ENCODE measurements at places on chromosomes 5 and 9.
A peak's percentile ranks its signal among the peaks of the same experiment; 100 is the strongest.

- DNase-seq: no peak
Measured at GRCh38 chr5:127961763-127962145, 121.8 kb upstream of the SLC12A2 start.

GRCh38 chr9:81771571-81771970 is 82.2 kb upstream of the TLE1 start:
- DNase-seq: no peak

DNA sequence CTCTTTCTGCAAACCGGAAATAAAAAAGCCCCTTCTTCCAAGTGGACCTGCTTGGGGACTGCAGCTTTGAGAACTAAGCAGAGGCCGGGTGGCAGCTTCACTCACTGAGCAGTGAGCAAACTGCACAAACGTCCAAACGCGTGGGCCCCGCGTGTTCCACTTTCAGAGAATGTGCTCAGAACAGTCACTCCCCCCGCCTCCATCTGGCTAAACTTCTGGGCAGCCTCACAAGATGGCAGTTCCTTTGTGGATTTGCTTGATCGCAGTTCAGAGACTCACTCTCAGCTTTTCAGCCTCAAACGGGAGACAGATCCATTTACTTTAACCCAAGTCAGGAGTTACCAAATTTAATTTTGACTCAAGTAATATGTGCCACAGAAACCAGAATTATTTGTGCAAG is 216.6 kb downstream of the TLE1 start:
- DNase-seq: no peak

DNA sequence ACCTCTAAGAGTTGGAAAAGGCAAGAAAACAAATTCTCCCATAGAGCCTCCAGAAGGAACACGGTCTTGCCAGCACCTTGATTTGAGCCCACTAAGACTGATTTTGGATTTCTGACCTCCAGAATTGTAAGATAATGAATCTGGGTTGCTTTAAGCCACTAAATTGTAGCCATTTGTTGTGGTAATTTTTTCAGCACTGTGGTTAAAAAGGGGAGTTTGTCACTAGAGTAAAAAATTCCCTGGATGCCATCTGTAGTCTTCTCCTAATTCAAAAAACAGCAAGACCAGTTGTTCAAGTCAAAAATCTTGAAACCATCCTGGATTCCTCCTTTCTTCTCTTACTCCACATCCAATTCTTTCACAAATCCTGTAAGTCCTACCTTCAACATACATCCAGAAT is 39.6 kb downstream of the NRG2 start:
- DNase-seq: no peak

DNA sequence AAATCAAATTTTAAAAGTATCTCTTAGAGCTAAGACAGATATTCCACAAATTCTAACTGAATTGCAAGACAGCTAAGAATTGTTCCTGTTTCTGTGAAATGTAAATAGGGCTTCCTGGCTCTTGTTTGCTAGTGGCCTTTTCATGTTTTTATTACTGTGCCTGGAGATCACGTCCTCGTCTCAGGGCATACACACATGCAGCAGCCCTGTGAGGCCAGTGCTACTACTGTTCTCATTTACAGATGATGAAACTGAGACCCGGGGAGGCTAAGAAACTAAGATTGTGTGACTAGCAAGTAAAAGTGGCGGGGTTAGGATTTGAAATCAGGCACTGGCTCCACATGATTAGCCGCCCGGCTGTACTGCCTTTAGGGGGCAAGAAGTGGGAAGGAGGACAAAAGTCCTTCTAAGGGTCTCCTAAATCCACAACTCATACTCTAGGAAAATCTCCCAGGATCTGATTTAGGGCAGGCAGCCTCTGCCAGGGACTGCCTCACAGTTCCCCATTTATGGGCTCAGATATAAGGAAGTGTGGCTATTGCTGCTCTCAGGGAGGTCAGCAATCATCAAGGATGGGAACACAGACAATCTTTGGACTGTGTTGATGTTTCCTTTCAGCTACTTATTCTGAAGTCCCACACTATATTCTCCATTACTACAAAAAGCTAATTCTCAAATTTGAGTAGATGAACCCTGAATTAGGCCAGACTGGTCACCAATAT is 7.9 kb downstream of the PRUNE2 start:
- DNase-seq: no peak

- no peak for DNase-seq
Measured at GRCh38 chr9:137263506-137263905, 8.4 kb downstream of the NELFB start.

- no peak for DNase-seq
Measured at GRCh38 chr9:87620731-87621322, 105.1 kb upstream of the CTSL start.

DNA sequence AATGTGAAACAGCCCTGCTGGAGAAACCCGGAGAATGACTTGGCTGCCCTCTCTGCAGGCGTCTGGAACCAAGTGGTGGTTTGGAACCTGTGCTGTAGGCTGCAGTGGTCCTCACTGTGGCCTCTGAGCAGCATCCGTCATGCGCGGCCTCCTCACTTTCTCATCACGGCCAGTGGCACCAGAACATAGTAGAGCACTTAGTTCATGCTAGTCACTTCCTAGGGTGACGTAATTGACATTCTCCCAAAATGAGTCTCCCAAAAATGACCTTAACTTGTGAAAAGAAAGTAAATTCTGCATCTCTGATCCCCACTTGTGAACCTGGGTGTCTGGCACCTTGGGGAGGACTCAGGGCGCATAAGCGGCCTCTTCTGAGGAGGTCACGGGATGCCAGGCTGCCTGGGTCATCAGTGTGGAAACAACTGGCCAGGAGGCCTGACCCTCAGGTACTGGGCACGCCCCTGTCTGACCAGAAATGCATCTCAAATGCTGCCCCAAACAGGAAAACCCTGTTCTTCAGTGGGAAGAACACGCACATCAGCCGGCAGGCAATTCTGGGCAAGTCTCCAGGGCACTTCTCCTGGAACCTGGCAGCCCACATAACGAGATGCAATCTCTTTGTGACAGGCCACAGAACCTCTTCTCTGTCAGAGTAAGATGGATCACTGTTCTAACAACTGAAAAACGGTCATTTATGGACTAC is 36.6 kb upstream of the SPTLC1 start:
- DNase-seq: no peak

- no peak for DNase-seq
Measured at GRCh38 chr9:70205366-70206020, 53.3 kb upstream of the SMC5 start.

DNA sequence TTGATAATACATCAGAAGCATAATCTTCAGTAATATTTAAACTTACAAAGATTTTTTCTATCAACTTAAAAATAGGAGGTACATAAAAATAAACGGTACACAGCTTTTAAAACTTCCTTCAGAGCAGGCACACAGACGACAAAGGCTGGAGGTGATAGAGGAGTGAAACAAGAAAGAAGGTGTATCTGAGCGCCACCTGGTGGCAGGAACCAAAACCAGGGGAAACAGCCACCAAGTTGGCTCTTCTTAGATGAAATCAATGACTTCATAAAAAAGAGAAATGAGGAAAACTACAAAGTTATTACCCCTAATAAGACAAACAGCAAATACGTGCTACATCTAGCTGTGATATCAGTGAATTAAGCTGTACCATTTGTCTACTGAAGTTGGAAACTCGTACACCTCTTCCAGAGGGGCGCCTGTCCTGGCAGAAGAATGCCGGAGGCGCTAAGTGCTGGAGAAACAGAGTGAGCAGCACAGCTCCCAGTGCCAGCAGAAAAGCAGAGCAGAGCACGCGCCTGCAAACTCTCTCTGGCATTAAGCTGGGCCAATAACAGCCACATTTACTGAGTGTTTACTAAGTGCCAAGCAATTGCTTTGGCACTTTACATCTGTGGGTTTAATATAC is 85.9 kb downstream of the SETX start:
- DNase-seq: peak; percentile 77

GRCh38 chr9:13352451-13352979 is 73.0 kb upstream of the MPDZ start:
- DNase-seq: no peak

DNA sequence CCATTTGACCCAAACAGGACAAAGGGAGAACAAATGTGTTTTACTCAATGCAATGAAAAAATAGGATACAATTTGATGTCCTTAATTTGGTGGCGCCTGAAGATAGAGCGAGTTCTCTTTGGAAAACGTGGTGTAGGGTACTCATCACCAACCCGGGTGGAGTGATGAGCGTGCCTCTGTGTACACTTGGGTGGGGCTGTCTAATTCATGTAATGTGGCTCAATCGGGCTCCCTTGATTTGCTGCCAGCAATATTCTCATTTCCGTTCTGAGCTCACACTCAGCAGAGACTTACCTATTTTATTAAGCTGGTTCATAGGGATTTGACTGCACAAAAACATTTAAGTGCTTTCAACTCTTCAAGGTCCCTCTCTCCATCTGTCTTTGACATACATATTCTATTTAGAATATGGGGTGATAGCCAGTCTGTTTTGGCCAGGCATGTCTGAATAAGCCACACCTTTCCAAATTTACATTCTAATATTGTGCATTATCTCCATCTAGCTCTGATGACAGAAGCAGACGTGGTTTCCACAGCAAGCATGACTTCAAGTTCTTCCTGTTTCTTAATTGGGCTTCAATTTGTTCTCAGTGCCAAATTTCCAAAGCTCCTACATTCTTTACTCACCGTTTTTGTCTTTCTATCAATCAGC is 162.5 kb downstream of the IRX2 start:
- DNase-seq: no peak

- DNase-seq: no peak
Measured at GRCh38 chr9:9305600-9305999, 1307.2 kb downstream of the PTPRD start.

DNA sequence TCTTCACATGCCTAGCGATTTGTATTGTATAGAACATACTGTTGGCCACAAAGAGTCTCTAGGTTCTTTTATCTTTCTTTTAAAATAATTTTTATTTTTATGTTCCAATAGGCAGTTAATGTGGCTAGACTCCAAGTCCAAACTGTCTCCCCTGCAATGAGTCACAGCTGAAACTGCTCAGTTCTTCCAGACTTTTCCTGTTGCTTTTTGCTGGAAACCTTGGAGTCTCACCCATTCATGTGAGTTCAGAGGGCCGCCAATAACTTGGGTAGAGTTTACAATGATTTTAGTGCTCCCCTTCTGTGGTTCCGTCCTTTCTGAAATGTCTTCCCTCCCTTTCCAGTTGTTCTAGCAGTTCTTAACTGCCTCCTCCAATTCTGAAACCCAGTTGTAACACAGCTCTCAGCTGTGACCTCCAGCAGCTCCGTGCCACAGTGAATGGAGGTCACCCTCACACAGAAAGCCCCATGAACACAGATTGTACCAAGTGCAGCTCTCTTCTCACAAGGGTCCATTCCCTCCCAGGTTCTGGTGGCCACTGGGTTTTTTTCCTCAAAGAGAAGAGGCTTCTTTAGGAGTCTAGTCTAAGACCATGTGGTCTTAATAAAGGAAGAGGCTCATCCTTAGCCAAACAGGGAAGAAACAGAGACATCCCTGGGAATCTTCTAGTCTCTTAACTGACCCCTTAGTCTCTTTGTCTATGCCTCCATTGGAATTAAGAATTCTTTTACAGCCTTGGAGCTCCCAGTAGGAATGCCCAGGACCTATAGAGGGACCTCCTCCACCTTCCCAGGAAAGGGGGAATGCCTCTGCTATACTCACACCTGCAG is 198.5 kb downstream of the SPOCK1 start:
- peak; percentile 1 for DNase-seq

GRCh38 chr5:171479776-171480125 is 60.3 kb downstream of the FGF18 start:
- no peak for DNase-seq

GRCh38 chr5:107373549-107374263 is 297.0 kb downstream of the EFNA5 start:
- DNase-seq: no peak

DNA sequence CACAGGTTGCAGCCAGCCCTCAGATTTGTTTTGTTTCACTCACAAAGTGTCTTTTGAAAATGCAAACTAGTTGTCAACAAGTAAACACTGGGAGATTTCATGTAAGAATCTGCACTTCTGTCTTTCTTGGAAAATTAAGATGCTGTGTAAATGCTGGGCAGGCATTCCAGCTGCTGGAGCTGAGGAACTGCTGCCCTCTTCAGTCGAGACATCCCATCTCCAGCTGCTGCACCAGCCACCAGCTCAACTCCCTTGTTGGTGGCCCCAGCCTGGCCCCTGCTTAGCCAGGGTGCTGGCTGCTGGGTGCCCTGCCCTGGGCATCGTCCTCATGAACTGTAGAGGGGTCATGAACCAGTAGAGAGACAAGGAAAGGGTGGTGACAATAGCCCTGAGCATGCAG is 33.1 kb upstream of the AFAP1L1 start:
- no peak for DNase-seq

DNA sequence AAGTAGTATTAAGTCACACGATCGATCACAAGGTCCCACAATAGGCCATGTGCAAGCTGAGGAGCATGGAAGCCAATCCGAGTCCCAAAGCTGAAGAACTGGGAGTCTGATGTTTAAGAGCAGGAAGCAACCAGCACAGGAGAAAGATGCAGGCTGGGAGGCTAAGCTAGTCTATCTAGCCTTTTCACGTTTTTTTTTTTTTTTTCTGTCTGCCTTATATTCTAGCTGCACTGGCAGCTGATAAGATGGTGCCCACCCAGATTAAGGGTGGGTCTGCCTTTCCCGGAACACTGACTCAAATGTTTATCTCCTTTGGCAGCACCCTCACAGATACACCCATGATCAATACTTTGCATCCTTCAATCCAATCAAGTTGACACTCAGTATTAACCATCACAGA is 6.5 kb downstream of the PPIP5K2 start:
- no peak for DNase-seq

- no peak for DNase-seq
Measured at GRCh38 chr9:87336914-87337333, 160.7 kb upstream of the DAPK1 start.

GRCh38 chr9:95477441-95477840 is 39.3 kb downstream of the PTCH1 start:
- DNase-seq: no peak

GRCh38 chr5:33304601-33305000 is 136.2 kb upstream of the TARS1 start:
- no peak for DNase-seq

DNA sequence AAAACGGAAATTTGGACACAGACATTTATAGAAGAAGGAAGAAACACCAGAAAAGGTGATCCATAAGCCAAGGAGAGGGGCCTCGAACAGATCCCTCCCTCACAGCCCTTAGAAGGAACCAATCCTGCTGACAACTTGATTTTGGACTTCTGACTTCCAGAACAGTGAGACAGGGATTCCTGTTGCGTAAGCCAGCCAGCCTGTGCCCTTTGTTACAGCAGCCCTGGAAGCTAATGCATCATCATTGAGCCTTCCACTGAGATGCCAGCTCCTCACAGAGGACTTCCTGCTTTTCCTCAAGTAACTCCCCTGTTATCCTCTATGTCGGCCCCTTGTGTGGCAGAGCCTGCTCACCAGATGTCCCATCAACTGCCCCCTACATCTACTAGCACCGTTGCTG is 94.1 kb downstream of the JMY start:
- no peak for DNase-seq
